Endothelial cell of umbilical vein (primary cell): ENCODE measurements at places on chromosomes 4 and X. TPM values are rescaled to one million over a fixed set of nuclear protein-coding genes. Genes with fewer than 3 reads are reported as not detected.

GRCh38 chr4:162706051-162706450, 460.6 kb downstream of the NAF1 start:
- DNase-seq, result no peak

- no peak for DNase-seq
Measured at GRCh38 chr4:1399508-1400190, 6.6 kb downstream of the NKX1-1 start.

- peak; percentile 74 for DNase-seq
Measured at GRCh38 chr4:69849297-69849696, 10.6 kb downstream of the SULT1E1 start.

DNA sequence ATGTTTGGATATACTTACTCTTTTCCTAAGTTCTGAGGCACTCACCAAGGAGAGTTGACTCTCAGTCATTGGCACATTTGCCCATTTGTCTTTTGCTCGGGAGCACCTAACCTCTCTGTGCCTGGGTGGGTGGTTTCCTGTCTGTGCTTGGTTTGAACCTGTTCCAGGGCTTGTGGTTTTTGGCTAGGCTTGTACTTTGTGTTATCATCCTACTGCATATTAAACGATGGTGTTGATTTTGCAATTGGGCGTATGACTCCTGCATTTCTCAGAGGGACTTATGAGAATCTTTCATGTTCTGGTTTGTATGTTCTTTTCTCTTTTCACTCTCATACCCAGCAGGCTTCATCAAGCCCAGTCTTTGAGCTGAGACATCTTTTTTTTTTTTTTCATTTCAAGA, 161.7 kb downstream of the BTC start:
- DNase-seq, result peak; percentile 99

DNA sequence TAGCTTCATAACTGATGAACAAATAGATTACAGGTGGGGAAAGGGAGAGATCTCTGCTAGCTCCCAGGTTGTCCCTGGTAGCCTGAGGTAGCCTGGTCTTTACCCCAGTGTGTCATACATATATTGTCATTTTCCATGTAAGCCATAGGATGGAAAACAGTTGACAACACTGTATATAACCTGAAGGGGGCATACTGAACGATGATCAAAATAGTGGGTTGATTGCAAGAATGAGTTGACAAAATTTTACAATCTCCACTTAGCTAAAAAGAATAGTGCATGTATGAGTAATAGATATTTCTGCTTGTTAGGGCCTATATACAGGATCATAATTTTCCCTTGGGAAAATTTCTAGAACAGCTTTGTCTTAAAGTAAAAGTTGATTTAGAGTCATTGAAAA, 304.1 kb upstream of the HAND2 start:
- DNase-seq, result no peak

DNA sequence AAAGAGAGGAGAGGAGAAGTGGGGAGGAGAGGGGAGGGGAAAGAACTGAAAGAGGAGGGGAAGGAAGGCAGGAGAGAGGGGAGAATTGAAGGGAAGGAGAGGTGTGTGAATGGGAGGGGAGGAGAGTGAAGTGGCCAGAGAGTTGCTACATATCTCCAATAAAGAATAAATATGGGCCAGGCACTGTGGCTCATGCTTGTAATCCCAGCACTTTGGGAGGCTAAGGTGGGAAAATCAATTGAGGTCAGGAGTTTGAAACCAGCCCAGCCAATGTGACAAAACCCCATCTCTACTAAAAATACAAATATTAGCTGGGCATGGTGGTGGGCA, 482.4 kb downstream of the NAF1 start:
- DNase-seq, result no peak

GRCh38 chr4:27154706-27155105, 294.1 kb downstream of the STIM2 start:
- no peak for DNase-seq

- DNase-seq, result no peak
Measured at GRCh38 chr4:144862210-144862609, 216.3 kb downstream of the HHIP start.

DNA sequence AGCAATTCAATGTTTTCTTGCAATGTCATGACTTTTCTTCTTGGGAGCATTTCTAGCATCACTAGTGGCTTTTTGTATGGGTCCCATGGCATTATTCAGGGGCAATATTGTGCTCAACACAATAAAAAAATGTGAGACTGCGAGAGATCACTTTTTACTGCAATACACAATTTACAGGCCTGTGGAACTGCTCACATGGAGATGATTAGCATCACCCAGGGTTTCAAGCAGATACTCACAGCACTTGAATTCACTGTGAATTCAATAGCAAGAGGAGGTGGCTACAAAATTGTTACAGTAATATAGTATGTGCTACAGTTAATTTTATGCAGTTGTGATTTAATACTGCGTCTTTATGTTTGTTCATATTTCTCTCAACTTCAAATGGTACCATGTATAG, 50.4 kb downstream of the TBC1D19 start:
- no peak for DNase-seq

GRCh38 chrX:116285501-116285900, 115.0 kb downstream of the AGTR2 start:
- DNase-seq, result no peak

The TRO gene
- total RNA-seq, result 13.6 and 21.9 TPM in 2 replicates

The HSFX2 gene
- total RNA-seq, result 0.55 TPM in 1 of 2 replicates, not detected in the other

The BMX gene
- total RNA-seq, result 86.0 and 105 TPM in 2 replicates
